ENCODE measurements at places on chromosomes 13 and 19. TPM values are rescaled to one million over a fixed set of nuclear protein-coding genes. Genes with fewer than 3 reads are reported as not detected.

The VSTM2B gene
- total RNA-seq = not detected

The ZNF675 gene
- total RNA-seq = 25.0 TPM

The PGLYRP2 gene
- total RNA-seq = not detected

GRCh38 chr13:42885325-42885724, 103.9 kb downstream of the FAM216B start:
- no peak overlapping the region for H3K27ac ChIP-seq
- H3K36me3 ChIP-seq = no peaks in the 10 kb centered on the region
- peaks cover 2% of the 10 kb centered on the region for H3K27me3 ChIP-seq
- DNase-seq = no peak
- no peaks in the 10 kb centered on the region for H3K4me1 ChIP-seq

DNA sequence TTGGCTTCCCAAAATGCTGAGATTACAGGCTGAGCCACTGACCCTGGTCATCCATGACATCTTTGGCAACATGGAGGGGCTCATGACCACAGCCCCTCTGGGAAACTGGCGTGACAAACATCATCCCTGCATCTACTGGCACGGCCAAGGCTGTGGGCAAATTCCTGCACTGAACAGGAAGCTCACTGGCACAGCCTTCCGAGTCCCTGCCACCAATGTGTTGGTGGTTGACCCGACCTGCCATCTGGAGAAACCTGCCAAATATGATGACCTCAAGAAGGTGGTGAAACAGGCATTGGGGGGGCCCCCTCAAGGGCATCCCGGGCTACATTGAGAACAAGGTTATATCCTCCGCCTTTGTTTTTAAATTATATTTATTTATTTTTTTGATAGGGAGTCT, 8.9 kb upstream of the ACP5 start:
- H3K36me3 ChIP-seq = no peaks in the 10 kb centered on the region
- H3K27me3 ChIP-seq = no peaks in the 10 kb centered on the region
- DNase-seq = no peak
- H3K27ac ChIP-seq = no peak overlapping the region

- DNase-seq = no peak
- no peak overlapping the region for H3K27ac ChIP-seq
- H3K4me1 ChIP-seq = no peaks in the 10 kb centered on the region
- H3K4me3 ChIP-seq = no peak overlapping the region
- peaks cover 13% of the 10 kb centered on the region for H3K27me3 ChIP-seq
- no peaks in the 10 kb centered on the region for H3K36me3 ChIP-seq
Measured at GRCh38 chr13:106612688-106613087, 44.8 kb upstream of the ARGLU1 start.

GRCh38 chr13:72164811-72165210, 297.8 kb upstream of the DACH1 start:
- H3K4me1 ChIP-seq = no peaks in the 10 kb centered on the region
- H3K27ac ChIP-seq = no peak overlapping the region
- H3K4me3 ChIP-seq = no peak overlapping the region
- no peaks in the 10 kb centered on the region for H3K36me3 ChIP-seq

DNA sequence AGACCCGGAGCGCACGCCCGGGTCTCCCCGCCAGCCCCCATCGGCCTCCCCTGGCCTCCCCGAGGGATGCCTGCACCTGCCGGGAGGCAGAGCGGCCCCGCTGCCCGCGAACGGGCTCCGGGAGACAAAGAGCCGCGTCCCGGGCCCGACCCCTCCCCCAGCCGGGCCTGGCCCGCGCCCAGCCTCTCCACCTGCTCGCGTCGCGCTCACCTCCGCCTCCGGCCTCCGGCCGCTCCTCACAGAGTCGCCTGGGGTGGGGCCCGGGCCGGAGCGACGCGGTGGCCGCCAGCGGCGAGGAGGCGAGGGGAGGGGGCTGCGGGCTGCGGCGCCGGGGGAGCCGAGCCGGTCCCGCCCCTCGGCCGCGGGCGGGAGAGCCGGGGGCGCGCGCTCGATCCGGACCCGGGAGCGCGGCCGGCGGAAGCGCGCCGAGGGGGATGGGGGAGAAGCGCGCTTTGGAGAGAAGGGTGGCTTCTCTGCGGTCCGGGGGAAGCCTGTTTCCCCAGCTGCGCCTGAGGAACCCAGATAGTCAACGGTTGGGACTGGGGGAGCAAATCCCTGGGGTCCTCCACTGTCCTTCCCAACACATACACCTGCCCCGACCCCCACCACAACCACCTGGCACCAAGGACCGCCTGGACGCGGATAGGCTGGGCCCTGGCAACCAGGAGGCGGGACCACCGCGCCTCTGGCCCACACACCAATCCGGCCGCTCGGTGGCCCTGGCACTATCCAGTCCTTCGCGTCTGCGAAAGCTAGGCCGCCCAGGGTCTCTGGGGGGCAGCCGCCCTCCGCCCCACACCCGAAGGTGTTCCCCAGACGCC, at the start of gene PRR36:
TSS of gene PRR36 (minus strand) at position 315 of the 821 bp plus-strand sequence. CDS start 701 bp downstream, outside the sequence.
- no peak within 1 kb of the TSS for H3K27ac ChIP-seq
- no peaks in the 10 kb centered on the region for H3K36me3 ChIP-seq
- peak within 1 kb of the TSS; percentile 81 for H3K4me3 ChIP-seq

- DNase-seq = no peak
- H3K36me3 ChIP-seq = no peaks in the 10 kb centered on the region
- H3K4me1 ChIP-seq = no peaks in the 10 kb centered on the region
- no peak overlapping the region for H3K27ac ChIP-seq
Measured at GRCh38 chr13:33250609-33251008, 34.9 kb downstream of the STARD13 start.

- no peak overlapping the region for H3K27ac ChIP-seq
- H3K27me3 ChIP-seq = no peaks in the 10 kb centered on the region
- no peak for DNase-seq
- peaks cover 7% of the 10 kb centered on the region for H3K4me1 ChIP-seq
- H3K36me3 ChIP-seq = no peaks in the 10 kb centered on the region
Measured at GRCh38 chr19:39918183-39918651, 16.2 kb downstream of the FCGBP start.

GRCh38 chr13:99766641-99767045, 204.9 kb downstream of the ZIC5 start:
- H3K27me3 ChIP-seq = no peaks in the 10 kb centered on the region
- no peak overlapping the region for H3K27ac ChIP-seq
- H3K4me3 ChIP-seq = no peak overlapping the region
- H3K36me3 ChIP-seq = peaks cover 29% of the 10 kb centered on the region

Data from activated T-cell treated with anti-CD3 and anti-CD28 coated beads, Interleukin-2, amount 50 U/mL, for 72 hours (primary cell).